ENCODE measurements at places on chromosomes 2 and 18. TPM values are rescaled to one million over a fixed set of nuclear protein-coding genes. Genes with fewer than 3 reads are reported as not detected.

DNA sequence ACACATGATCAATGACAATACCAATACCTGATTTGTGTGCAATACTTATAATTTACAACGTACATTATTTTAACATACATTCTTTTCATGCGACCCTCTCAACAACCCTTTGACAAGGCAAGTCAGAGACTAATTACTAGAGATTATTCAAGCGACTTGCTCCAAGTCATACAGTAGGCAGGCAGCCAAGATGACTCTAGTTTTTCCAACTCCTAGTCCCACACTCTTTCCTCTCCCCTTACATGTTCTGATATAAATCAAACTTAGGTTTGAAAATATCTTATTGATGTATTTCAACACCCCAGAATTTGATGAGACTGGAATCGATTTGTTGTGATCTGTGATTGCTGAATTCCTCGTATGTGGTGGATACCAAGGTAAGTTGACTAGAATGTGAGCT is 8.0 kb upstream of the CYP27C1 start:
- DNase-seq = no peak

DNA sequence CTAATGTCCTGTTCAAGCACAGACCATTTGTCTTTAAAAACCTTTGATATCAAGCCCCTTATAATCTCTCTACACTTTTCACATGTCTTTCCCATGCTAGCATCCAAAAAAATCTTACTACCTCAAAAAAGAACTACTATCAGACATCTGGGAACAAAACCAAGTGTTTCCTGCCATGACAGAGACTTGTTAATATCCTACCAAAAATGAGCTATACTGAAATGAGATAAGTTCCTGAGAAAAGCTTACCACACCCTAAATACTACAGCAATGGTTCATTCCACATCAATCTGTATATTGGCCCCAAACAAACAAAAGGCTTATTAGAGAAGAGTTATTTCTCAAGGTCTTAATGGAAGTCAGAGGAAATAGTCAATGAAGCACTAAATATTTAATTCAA is 230.1 kb downstream of the DYM start:
- no peak for DNase-seq

The NEU4 gene
- total RNA-seq = 0.38 TPM

DNA sequence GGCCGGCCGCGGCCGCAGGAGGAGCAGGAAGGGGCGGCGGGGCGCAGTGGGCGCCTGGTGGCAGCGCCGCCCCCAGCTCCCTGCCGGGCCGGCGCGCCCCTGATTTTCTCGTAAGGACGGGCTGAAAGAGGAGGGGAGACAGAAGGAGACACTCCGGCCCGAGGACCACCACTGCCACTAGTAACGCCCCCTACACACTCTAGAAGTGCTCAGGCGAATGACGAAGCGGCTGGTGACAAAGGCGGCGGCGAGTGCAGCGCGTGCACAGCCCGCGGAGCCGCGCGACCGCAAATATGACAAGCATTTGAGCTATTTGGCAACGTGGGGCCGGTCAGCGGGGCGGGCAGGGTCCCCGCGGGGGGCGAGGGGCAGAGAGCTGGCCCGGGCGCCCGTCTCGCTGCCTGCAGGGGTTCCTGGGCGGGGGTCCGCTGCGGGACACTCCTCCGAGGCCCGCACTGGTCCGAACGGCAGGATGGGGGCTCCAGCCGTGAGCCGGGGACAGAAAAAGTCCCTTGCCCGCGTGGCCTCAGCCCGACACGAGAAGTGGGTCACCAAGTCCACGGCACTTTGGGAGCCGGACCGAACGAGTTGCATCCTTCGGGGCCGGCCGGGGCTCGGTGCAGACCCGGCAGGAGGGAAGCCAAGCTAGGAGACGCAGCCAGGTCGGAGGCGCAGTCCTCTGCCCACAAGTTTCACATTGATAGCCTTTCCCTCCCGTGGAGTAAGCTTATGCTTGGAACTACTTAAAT is 524 bp upstream of the SERTAD2 start:
- DNase-seq = peak; percentile 86

GRCh38 chr18:56662902-56663301 is 11.7 kb downstream of the WDR7 start:
- no peak for DNase-seq

The SERPINB10 gene
- total RNA-seq = not detected

DNA sequence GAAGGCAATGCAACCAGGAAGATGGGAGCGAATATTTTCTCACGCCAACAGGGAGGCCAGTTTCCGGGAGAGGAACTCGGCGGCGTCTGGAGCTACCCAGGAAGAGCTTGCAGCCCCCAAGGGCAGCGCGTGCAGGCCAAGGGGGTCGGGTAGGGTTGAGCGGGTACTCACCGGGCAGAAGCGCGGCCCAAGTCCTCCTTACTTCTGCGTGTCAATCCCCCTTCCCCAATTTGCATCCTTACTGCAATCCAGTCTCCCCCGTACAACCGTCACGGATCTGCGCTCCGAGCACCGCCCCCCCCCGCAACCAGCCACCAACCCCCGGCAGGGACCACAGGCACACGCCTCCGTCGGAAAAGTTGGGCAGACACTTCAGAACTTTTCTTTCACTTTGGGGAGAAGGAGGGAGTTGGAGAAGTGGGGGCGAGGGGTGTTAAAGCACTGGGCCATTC is 1.3 kb downstream of the ATP8B1 start:
- peak; percentile 37 for DNase-seq

DNA sequence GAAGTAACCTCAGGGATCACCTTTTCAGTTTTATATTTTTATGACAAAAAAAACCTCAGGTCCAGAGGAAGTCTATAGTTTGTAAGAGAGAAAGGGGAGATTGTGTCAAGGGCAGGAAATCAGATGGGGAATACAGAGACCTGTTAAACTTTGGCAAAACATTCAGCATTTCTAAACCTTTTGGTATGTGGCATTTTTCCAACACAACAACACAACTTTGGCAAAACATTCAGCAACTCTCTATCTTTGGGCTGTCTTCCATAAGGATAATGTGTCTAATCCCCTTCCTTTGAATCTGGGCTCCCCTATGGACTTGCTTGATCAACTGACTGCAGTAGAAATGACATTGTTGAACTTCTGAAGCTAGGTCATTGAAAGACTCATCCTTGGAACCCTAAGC is 220.6 kb upstream of the CCDC68 start:
- no peak for DNase-seq

- DNase-seq = no peak
Observed at GRCh38 chr2:165901620-165902298, 51.8 kb downstream of the TTC21B start.

DNA sequence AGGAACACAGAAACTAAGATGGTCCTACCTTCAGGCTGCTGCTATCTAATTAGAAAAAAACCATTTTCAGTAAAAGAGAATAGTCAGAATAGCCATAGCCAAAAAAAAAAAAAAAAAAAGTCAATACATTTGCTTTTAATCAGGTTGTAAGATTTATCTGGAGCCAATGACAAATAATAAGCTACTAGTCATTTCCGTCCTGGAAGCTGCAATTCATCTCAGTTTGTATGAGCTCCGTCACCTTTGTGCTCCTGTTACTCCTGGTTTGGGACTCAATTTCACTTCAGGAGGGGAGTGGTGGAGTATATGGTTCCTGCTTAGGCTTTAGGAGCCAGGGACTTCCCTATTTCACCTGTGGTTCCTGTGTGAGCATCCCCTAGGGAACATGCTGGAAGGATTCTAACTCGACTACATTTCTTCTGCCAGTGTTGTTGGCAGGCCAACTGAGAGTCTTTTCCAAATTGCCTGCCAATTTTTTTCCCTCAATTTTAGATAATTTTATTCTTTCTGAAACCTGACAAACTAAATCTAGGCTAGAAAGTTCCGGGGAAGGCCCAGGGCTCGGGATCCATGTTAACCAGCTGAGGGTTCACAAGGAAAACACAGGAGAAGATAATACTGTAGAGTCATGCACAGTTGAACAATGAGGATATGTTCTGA is 481.8 kb downstream of the DLGAP1 start:
- DNase-seq = no peak

DNA sequence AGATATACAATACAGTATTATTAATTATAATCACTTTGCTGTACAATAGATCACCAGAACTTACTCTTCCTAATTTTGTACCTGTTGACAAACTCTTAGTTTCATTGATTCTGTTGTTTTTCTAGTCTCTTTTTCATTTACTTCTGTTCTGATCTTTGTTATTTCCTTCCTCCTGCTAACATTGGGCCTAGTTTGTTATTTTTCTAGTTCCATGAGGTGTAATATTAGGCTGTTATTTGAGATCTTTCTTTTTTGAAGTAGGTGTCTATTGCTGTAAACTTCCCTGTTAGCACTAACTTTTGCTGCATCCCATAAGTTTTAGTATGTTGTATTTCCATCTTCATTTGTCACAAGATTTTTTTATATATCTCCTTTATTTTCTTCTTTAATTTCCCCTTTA is 55.1 kb downstream of the LIMS1 start:
- DNase-seq = no peak

The MOGAT1 gene
- not detected for total RNA-seq

- no peak for DNase-seq
Observed at GRCh38 chr2:3039188-3040065, 338.2 kb downstream of the EIPR1 start.

The MC4R gene
- total RNA-seq = not detected

DNA sequence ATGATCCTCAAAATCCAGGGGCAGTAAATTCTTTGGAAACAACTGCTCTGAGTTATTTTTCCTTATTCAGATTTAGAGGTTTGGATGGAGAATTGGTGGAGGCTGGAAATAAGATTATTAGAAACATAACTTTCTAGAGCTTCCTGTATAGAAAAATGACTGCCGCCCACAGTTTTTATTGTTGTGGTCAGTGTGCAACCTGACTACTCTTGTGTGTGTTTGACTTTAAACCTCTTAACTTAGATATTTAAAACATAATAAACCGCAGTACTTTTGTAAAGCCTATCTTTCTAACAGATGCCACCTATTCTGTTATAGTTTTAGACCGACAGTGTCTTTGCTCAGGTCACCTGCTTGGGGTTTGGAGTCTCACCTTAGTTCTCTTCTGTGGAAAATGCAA is 115.4 kb upstream of the BCL2L11 start:
- peak; percentile 57 for DNase-seq

DNA sequence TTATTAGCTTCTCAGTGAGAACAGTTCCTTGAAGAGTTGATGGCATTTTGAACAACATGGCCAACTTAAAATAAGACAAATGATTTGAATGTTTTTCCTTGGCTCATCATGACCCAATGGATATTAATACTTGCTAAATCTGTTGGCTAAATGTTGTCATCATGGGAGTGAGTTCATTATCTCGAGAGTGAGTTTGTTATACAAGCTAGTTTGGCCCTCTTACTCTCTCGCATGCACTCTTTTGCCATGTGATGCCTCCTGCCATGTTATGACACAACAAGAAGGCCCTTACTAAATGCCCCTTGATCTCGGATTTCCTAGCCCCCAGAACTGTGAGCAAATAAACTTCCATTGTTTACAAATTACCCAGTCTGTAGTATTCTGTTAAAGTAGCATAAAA is 22.9 kb upstream of the SANBR start:
- no peak for DNase-seq

- peak; percentile 89 for DNase-seq
Observed at GRCh38 chr2:29115797-29116781, 874 bp downstream of the CLIP4 start.

GRCh38 chr18:32264401-32264800 is 74.6 kb downstream of the MEP1B start:
- DNase-seq = no peak

DNA sequence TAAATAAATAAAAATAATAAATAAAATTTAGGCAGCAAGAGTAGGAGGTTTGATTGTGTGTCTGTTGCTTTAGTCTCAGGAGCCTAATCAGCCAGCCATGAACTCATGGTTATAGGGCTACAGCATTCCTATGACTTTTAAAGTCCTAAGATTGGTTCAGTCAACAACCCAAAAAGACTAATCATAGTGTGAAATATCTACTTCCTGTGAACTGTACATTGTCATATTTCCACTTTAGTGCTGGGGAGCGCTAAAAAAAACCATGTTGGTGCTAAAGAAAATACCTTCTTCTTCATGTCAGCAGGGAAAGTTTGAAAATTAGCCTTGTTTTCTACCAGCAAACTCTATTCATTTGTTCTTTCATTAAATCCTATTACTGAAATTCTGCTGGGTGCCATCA is 521.6 kb downstream of the RNF144A start:
- DNase-seq = no peak

- no peak for DNase-seq
Observed at GRCh38 chr2:205688417-205689200, 6.3 kb downstream of the NRP2 start.

The LIMS4 gene
- 0.83 TPM for total RNA-seq

DNA sequence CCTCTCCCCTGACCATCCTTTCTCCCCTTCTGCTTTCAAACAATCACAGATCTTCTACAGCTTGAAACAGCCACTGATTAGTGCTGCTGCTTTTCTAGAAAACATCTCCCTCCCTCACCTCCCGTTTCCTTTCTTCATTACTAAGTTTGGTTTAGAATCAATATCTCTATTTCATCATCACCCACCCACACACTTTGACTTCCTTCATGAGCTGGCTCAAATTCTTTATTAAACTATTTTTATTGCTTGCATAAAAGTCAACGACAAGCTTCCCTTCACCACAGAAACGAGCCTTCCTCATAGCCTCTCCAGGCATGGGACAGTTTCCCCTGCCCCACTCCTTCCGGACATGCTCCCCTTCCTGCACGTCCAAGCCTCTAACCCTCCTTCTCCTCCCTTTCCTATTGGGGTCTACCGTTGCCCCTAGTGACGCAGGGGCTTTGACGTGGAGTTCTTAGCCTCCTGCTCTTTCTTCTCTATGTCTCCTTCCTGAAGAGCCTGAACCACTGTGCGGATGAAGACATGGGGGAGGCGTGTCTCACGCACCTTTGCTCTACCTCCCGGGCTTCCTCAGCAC is 172.0 kb downstream of the AFF3 start:
- DNase-seq = no peak

- DNase-seq = no peak
Observed at GRCh38 chr18:48925491-48925780, 25.3 kb downstream of the SMAD7 start.

The ACYP2 gene
- total RNA-seq = 6.0 TPM

GRCh38 chr2:167582619-167583018 is 664.8 kb downstream of the STK39 start:
- no peak for DNase-seq

DNA sequence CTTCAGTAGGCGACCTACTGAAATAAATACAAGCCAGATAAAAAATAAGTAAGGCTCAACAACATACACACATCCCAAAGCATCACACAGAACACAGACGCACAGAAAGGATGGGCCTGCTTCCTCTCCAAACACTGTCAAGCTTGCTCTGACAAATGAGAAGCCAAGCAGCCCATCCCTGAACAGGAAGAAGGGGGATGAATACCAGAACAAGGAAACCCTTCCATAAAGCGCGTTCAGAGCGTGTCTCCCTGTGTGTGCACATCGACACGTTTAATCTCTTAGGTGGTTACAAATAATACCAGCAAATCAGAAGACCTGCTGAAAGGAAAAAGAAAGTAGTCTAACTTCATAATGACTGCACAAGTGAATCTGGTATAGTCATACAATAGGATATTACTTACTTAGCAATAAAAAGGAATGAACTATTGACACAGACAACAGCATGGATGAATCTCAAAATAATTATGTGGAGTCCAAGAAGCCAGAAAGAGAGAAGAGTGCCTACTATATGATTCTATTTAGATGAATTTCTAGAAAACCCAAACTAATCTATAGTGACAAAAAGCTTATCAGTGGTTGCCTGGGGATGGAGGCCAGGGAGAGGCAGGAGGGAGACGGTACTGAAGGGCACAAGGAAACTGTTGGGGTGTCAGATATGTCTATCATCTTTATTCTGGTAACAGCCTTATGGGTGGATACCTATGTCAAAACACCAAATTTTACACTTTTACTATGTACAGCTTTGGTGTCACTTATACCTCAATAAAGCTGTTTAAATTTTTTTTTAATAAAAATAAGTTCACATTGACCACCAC is 26.8 kb downstream of the MBOAT2 start:
- DNase-seq = no peak

The MATN3 gene
- total RNA-seq = not detected

The SNRPD1 gene
- 148 TPM for total RNA-seq

Data from activated CD8-positive, alpha-beta T cell treated with anti-CD3 and anti-CD28 coated beads for 36 hours (primary cell).